ENCODE measurements at places on chromosomes 6 and 20. TPM values are rescaled to one million over a fixed set of nuclear protein-coding genes. Genes with fewer than 3 reads are reported as not detected.

The MLIP gene
- not detected for total RNA-seq

The TBC1D20 gene
- 42.3 TPM for total RNA-seq

The GTSF1L gene
- not detected for total RNA-seq

The KLC4 gene
- total RNA-seq: 20.5 TPM

The DIDO1 gene
- 64.9 TPM for total RNA-seq

GRCh38 chr6:54710456-54710855 lies 136.1 kb upstream of the FAM83B start:
- H3K27ac ChIP-seq: no peak overlapping the region
- no peaks in the 10 kb centered on the region for H3K27me3 ChIP-seq
- DNase-seq: no peak

GRCh38 chr6:138442663-138443062 lies 38.6 kb downstream of the HEBP2 start:
- no peaks in the 10 kb centered on the region for H3K27me3 ChIP-seq
- no peak for DNase-seq
- no peaks in the 10 kb centered on the region for H3K36me3 ChIP-seq

DNA sequence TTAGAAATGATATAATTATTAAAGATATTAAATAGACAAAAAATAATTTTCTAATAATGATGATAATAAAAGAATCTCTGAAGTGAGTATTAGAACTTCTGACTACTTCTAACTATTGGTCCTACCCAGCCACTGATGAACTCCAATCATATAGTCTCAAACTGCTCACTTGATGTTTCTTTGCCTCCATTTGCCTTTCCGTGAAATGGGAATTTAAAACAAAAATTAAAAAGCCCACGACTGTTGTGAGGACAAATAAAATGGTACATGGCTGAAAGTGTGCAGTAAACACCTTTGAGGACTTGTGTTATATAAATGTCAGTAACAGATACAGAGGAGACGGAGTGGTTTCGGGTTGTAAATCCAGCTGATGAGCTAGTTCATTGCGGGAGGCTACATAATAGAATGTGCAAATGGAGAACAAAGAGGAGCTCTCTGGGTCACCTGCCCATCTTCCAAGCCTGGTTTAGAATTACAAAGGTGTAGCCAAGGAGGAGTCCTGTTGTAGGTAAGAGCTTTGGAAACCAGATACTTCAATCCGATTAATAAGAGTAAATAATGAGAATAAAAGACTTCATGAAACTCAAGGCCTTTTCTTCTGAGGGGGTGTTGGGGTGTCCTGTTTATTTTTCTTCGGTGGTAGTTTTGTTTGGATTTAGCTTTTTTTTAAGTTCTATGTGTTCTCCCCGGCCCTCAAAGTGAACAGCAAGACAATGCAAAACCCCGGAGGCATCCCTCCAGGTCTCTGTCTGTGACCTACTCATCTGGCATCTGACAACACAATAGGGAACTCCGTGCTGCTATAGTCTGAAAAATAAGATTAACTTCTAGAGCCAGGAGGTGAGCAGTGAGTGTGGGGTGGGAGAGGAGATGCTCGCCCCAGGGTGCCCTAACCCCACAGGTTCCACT lies 4.4 kb upstream of the PXDC1 start:
- H3K36me3 ChIP-seq: no peaks in the 10 kb centered on the region
- H3K27ac ChIP-seq: no peak overlapping the region
- DNase-seq: no peak
- H3K27me3 ChIP-seq: no peaks in the 10 kb centered on the region
- no peak overlapping the region for H3K4me3 ChIP-seq
- H3K4me1 ChIP-seq: no peaks in the 10 kb centered on the region

GRCh38 chr6:21972516-21972915 lies 324.3 kb downstream of the PRL start:
- no peak for DNase-seq
- H3K4me3 ChIP-seq: no peak overlapping the region
- no peaks in the 10 kb centered on the region for H3K36me3 ChIP-seq

- H3K36me3 ChIP-seq: no peaks in the 10 kb centered on the region
- peak overlapping the region; percentile 25 for H3K27ac ChIP-seq
- DNase-seq: no peak
- H3K27me3 ChIP-seq: no peaks in the 10 kb centered on the region
These were observed 24.7 kb upstream of the GFOD1 start for GRCh38 chr6:13511913-13512717.

DNA sequence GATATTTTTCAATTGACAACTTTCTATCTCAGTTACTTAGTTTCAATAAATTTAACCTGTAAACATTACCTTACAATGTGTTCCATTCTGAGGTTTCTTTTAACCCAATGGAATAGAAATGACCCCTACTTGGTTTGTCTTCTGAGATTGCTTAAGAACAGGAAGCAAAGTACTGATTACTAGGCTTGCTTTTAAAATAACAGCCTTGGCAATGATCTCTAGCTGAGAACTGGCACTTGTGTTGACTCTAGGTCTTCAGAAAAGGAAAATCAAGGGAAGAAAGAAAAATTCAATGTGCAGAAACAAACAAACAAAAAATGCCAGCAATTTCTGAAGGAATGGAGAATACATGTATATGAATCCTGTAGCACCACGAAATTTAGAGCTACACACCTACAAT lies 66.1 kb downstream of the SYNE1 start:
- no peaks in the 10 kb centered on the region for H3K36me3 ChIP-seq
- DNase-seq: no peak
- H3K4me1 ChIP-seq: no peaks in the 10 kb centered on the region
- no peak overlapping the region for H3K4me3 ChIP-seq

- H3K36me3 ChIP-seq: no peaks in the 10 kb centered on the region
- no peaks in the 10 kb centered on the region for H3K4me1 ChIP-seq
- no peaks in the 10 kb centered on the region for H3K27me3 ChIP-seq
- no peak overlapping the region for H3K27ac ChIP-seq
- no peak for DNase-seq
These were observed 9.8 kb downstream of the OR12D1 start for GRCh38 chr6:29424575-29424974.

GRCh38 chr6:71457929-71458328 lies 169.3 kb downstream of the OGFRL1 start:
- no peak overlapping the region for H3K27ac ChIP-seq
- DNase-seq: no peak
- no peaks in the 10 kb centered on the region for H3K36me3 ChIP-seq
- H3K27me3 ChIP-seq: no peaks in the 10 kb centered on the region
- H3K4me1 ChIP-seq: no peaks in the 10 kb centered on the region
- H3K4me3 ChIP-seq: no peak overlapping the region

DNA sequence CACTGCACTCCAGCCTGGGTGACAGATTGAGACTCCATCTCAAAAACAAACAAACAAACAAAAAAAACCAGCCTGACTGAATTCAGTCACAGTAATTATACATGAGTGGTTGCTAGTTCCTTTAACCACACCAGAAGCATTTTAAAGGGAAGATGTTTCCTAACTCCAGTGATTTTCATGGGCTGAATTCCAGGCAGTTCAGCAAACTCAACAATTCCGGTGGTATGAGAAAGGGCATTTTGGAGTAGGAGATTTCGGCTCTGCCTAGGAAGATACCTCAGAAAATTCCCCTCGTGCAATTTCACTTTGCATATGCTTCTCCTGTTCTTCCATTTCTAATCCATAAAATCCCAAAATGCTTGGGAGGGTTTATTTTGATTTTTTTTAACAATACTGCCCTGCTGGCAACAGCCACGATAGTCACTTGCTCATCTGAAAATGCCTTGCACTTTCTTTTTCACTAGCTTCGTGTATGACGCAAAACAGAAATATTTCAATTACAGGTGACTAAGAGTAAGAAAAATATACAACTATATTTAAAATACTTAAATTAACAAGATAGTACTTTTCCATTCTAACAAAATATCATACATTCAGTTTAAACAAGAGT lies 48.3 kb upstream of the IPCEF1 start:
- H3K27me3 ChIP-seq: no peaks in the 10 kb centered on the region
- no peak for DNase-seq
- H3K4me1 ChIP-seq: no peaks in the 10 kb centered on the region
- no peaks in the 10 kb centered on the region for H3K36me3 ChIP-seq
- H3K4me3 ChIP-seq: no peak overlapping the region

GRCh38 chr20:13199279-13199678 lies 21.8 kb upstream of the ISM1 start:
- no peak for DNase-seq
- H3K27ac ChIP-seq: no peak overlapping the region
- no peak overlapping the region for H3K4me3 ChIP-seq
- H3K27me3 ChIP-seq: no peaks in the 10 kb centered on the region
- H3K4me1 ChIP-seq: no peaks in the 10 kb centered on the region

DNA sequence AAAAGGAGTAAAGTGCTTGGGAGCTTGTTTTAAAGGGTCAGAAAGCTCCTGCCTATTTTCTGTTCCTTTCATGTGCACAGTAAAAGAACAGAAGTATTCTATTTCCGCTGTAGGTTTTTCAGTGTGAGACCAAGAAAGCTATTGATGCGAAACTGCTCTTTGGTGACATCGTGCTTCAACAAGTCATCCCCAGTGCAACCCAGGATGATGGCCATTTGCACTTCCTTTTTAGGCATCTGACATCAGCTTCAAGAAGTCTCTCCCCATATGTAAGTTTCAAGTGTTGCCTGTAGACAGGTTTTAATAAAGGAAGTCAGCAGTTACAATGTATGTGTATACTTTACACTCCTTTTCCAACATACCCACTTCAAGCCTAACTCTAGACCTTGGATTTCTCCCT lies 131.6 kb downstream of the RFX6 start:
- H3K27ac ChIP-seq: no peak overlapping the region
- no peaks in the 10 kb centered on the region for H3K36me3 ChIP-seq
- no peak overlapping the region for H3K4me3 ChIP-seq
- no peak for DNase-seq

DNA sequence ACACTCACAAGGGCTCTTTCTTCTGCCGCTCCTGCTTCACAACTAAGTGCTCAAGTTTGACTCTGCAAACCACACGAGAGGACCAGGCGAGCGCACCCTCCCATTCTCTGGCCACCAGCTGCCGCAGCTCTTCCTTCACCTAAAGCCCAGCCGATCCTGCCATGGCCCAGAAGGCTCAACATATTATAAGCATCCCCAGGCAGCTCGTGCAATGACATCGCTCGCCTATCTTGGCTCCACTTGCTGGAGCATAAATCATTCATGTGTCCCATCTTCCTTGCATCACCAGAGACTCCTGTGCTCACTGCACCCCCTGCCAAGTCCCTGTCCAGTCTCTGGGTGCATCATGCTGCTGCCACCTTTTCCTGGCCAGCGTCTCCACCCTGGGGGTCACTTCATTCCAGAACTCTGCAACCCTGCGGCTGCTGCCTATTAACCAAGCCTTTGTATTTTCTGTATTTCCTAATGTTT lies 59.0 kb downstream of the PSMG4 start:
- H3K4me3 ChIP-seq: no peak overlapping the region
- no peaks in the 10 kb centered on the region for H3K4me1 ChIP-seq
- no peak overlapping the region for H3K27ac ChIP-seq
- no peaks in the 10 kb centered on the region for H3K36me3 ChIP-seq
- DNase-seq: no peak
- no peaks in the 10 kb centered on the region for H3K27me3 ChIP-seq

Data from breast epithelium (tissue), 4 donors.